NCI-H146 (cell line): ENCODE measurements at places on chromosomes 11 and 22.
A peak's percentile ranks its signal among the peaks of the same experiment; 100 is the strongest.

DNA sequence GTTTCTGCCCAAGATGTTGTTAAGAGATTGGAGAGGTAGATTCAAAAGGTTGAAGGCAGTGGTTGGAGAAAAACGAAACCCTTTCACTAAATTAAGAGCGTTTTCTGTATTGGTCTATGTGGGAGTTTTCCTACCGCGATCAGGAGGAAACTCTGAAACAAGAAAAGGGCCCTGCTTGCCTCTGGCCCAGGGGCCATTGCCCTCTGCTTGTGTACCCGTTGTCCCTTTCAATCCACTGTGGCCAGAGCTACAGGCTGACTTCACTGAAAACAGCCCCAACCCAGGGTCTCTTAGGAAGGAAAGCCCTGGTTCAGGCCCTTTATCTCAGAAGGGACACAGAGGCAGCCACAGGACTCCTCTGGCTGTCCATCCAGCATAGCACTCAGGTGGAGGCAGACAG lies 99.1 kb downstream of the CSNK2A3 start:
- DNase-seq, result no peak

DNA sequence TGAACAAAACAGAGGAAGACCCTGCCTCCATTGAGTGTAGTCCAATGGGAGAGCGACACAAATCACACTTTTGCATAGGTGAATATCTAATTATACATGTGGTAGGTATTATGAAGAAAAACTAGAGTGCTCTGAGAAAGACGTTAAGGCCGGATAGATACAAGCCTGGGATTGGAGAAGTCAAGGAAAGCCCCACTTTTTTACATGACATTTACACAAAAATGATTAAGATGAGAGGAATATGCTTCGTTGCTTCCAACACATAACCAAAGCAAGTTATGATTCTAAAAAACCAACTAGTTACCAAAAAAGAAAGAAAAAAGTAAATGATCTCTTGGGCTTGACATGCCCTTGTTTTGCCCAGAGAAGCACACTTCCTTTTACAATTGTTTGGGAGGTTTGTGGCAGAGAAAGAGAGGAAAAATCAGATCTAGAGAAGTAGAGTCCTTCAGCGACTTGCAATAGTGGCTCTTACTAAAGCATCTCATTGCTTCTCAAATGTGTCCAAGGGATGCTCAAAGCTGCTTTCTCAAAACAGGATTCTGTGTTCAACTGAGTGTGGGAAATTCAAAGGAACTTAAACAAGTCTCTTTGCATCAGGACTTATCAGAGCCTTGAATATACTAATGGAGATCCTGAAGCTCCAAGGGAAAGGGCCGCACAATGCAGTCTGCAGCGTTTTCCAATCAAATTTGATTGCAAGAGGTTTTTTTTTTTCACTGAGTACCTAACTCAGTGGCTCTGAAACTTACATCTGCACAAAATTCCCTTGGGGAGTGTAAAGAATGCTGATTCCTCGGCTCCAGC lies 38.8 kb downstream of the FLI1 start:
- DNase-seq, result no peak

DNA sequence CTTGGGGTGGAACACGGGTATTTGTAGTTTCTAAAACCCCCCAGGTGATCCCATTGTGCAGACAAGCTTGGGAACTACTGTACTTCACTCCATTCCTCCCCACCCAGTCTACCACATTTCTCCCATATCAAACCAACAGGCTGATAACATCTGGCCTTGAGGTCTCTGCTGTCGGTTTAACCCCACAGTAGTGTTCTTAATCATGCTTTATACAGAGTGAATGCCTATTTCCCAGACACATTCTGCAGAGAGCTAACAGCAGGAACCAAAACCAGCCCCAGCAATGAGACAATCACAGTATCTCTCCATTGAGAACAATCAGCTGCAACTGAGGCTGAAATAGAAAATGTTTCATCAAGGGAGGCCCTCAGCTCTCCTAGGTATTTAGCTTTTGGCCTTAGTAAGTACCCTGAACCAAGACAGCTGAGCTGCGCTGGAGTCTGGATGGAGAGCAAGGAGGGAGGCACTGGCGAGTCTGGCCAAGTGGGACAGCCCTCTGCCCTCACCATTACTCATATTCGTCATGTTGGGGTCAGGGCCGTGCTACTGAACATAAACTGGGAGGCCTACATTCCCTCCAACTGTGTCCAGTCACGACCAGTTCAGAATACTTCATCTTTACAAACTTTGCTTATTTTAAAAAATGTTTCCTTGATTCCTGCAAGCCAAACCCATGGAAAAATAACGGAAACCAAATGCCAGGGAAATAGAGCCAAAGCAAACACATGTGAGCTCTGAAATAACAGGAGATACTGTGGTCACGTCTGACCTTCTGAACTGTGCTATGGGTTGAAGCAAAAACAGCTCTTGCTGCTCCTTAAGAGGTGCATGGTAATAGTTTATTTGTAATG lies 81.0 kb downstream of the CCDC34 start:
- no peak for DNase-seq

DNA sequence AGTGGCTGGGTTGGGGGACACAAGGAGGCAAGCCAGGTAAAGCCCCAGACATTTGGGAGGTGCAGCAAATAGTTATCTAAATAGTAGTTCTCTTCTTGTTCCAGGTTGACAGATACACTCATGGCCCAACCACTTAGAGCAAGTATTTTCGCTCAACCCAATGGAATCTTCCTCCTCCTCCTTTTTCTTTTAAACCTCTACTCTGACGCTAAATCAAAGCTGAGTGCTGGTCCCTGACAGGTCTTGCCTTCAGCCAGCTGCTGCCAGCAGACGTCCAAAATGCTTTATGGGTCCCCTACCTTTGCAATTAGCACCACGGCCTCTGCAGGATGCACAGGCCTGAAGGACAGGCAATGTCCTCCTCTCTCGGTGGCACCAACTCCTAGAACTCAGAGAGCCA lies 558.5 kb downstream of the MIAT start:
- DNase-seq, result no peak

DNA sequence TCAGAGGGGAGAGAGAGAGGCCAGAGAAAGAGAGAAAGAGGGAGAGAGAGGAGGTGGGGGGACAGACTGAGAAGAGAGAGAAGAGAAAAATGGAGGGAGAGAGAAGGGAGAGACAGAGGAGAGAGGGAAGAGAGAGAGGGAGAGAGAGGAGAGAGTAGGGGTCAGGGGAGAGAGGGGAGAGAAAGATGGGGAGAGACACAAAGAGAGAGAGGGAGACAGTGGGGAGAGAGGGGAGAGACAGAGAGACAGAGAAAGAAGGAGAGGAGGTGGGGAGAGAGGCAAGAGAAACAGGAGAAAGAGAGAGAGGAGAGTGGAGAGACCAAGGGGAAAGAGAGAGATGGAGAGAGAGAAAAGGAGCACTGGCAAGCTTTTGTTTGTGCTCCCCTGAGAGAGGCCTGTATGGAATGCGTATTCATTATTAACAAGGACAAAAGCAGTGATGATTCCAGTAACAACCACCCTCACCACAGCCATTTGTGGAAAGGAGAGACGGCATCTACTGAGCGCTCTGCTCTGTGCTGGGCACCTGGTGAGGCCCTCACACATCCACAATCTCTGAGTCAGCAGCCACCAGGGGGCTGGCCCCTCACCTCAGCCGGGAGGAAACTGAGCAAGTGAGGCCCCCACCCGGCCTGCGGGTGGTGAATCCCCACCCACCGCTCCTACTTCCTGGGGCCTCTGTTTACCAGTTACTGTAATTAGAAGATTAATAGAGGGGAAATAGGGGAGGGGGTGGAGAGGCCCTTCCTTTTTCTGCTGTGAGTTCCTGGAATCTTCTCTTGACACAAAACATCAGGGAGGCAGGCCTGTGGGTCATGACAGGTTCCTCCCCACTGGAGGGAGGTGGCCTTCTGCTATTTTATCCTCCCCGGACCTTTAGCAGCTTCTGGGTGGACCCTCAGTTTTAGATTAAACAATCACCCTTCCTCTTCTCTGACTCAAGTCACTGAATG lies 14.6 kb upstream of the MIAT start:
- DNase-seq, result peak; percentile 37

GRCh38 chr11:116468699-116469098 lies 304.1 kb downstream of the BUD13 start:
- no peak for DNase-seq

DNA sequence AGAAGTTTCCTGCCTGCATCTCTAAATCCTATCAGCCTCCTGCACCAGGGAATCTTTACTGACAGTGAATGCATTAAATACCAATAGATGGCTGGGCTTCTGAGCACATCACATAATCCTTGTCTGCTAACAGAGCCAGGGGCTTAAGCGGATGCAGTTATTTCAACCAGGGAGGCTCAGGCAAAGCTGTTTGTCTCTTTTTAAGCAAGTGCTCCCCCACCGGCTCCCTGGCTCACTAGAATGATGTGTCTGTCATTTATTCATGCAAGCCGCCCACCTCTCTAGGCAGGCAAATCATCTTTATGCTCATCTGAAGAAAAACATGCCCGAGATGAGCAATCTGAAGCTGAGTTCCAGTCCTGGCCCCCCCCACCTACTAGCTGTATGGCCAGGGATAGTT lies 182.3 kb downstream of the TENM4 start:
- DNase-seq, result no peak

DNA sequence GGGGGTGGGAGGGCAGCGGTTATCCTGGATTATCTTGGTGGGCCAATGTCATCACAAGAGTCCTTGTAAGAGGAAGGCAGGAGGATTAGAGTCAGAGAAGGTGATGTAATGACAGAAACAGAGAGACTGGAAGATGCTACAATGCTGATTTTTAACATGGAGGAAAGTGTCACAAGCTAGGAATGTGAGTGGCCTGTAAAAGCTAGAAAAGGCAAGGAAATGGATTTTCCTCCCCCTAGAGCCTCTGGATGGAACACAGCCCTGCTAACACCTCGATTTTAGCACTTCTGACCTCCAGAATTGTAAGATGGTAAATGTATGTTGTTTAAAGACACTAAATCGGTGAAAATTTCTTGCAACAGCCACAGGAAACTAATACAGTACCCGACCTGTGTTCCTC lies 109.3 kb downstream of the MN1 start:
- no peak for DNase-seq

GRCh38 chr22:36830601-36831000 lies 13.8 kb upstream of the PVALB start:
- DNase-seq, result no peak

DNA sequence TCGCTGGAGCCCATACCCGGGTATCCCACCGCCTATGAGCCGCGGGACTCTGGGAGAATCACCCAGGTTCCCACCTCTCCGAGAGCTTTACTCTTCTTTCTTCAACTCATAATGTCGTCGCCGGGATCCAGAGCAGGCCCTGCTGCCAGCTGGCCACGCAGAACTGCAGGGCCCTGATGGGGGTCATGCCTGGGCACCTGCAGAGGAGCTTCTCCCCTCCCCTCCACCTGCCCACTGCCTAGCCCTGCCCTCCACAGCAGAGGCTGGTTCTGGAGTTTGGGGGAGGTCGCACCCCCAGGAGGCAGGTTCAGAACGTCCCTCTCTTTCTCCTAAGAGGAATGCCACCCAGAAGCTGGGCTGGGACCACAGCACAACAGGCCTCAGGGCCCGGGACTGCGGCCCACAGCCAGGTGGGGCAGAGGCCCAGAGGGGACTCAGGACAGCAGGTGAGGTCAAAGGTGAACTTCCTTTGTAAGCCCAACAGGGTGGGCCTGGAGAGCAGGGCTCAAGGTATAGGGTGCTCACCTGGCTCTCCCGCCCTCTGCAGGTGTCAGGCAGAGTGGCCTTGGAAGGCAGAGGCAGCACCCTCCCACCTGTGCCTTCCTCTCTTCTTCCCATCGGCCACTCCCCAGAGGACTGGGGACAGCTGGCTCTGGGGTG lies 1.9 kb downstream of the SLC25A45 start:
- DNase-seq, result peak; percentile 34

DNA sequence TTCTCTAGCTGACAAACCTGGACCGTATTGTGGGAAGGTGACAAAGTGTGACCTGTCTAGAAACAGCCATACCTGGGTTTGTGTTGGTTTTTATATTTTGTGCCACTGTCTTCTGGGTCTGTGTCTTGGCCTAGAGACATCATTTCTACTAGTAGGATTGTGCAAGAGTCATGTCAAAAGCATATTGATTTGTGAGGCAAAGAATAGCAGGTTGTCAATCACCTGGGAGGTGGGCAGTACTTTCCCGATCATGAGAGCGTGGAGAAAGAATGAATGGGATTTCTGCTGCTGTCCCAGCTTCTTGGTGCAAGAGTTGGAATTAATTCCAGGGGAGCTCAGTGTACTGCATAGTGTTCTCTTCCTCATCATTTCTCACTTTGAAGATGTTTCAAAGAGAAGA lies 5.0 kb upstream of the FERMT3 start:
- no peak for DNase-seq
